ENCODE measurements at places on chromosomes 1 and 21. TPM values are rescaled to one million over a fixed set of nuclear protein-coding genes. Genes with fewer than 3 reads are reported as not detected.

Gene NEGR1
- 2.1 TPM for total RNA-seq

Gene POU2F1
- 28.8 TPM for total RNA-seq

Gene HES2
- 0.62 TPM for total RNA-seq

Gene MRPL55
- 109 TPM for total RNA-seq

Gene DLGAP3
- 3.9 TPM for total RNA-seq

Gene SYT14
- 10.6 TPM for total RNA-seq

Gene PAPPA2
- 2.4 TPM for total RNA-seq

Gene SPRR2E
- total RNA-seq: not detected

Gene PTPRU
- 24.6 TPM for total RNA-seq

Gene MUL1
- 30.8 TPM for total RNA-seq

Gene ALPL
- total RNA-seq: 187 TPM

Gene PRDM16
- total RNA-seq: 1.1 TPM

Gene DCLRE1B
- total RNA-seq: 16.6 TPM

DNA sequence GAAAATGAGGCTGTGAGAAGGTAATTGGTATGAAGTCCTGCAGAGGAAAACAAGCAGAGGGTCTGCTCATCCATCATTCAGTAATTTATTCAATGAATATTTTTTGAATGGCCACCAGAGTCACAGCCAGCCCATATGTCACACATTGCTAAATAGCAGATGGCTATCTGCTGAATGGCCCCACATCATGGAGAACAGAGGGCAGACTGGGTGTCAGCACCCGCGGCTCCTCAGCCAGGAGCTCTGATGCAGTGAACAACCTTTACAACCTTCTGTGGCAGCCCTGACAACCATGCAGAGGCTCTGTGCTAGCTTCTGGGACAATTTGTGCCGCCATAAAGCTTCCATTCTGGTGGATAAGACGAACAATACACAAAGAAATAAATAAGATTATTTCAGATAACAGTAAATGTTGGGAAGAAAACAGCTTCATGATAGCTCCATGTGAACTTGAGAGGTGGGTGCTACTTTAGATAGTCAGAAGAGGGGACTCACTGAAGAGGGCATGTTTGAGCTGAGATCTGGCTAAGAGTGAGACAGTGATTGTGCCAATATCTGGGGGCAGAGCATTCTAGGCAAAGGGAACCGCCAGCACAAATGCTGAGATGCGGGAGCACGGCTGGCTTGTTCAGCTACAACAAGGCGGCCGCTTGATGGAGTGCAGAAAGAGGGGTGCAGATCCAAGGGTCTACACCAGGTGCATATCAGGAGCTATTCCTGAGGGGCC, 2.8 kb upstream of the C1orf210 start:
- DNase-seq: no peak

GRCh38 chr1:7513081-7513480, 258.0 kb upstream of the VAMP3 start:
- DNase-seq: no peak

DNA sequence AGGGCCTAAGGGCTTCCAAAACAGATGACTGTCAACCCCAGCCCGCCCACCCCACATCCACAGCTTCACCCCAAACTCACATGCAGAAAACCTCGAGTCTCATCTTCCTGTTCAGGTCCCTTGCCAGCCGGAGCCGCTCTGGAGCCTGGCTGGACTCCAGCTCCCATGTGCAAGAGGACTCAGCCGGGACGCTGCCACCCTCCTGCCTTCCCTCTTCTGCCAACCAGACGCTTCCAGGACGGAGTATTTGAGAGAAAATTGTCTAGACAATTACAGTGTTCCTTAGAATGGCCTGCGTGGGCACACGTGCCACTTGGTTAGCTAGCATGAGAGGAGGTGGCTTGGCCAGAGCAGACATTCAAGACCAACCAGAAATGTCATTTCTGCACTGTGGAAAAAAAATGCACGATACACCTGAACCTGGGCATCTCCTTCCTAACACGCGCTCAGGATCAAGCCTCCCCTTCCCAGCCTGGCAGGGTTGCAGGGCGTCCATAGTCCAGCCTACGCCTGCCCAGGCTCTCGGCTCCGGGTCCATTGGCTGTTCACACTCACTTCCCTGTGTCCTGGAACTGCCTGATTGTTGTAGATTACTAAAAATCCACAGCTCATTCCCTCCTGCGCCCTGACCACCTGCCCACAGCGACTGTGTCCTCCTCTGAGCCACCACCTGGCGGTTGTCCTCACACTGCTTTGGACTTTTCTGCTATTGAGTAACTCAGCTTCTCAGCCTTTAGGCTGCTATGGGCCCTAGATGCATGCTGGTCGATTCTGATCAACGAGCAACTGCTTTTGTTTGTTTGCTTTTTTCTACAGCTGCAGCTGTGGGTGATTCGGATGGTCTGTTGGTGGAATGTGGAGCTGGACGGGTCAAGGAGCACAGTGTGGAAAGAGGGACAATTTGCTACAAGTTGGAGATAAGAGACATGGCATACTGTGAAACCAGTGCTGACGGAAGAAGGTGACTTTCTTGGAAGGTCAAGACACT, at the start of gene CLDN14:
Gene CLDN14, minus strand, starts transcription at position 708 of the 988 bp plus-strand sequence. CDS start 18,427 bp downstream, outside the sequence.
- DNase-seq: no peak

DNA sequence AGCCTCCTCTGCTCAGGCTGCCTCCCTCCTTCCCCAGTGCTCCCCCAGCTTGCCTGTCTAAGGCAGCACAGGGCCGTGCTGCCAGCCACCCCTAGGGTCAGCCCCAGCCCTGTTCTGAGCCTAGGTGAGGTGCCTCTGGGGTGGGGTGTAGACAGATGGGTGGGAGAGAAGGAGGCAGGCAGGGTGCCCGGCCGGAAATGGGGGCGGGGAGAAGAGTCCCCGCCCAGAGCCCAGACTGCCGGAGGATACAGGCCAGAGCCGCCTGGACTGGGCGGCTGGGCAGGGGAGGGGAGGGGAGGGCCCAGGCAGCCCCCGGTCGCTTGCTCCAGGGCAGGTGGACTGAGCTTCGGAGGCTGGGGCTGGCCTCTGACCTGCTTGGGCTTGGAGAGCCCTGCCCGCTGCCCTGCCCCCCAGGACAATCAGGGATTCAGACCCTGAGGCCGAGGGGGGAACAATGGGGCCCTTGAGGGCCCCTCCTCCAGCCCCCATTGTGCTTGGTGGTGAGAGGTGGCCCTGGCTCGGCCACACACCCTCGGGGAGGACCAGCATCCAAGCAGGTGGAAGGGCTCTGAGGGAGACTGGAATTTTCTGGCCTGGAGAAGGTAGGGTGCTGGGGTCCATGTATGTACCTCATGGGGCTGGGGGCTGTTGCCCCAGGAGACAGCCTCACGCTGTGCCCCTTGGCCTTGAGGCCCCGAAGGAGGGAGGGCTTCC, at the start of gene GJC2:
Gene GJC2, plus strand, starts transcription at position 525 of the 714 bp plus-strand sequence. CDS start 7,829 bp downstream, outside the sequence.
- DNase-seq: peak; percentile 91

DNA sequence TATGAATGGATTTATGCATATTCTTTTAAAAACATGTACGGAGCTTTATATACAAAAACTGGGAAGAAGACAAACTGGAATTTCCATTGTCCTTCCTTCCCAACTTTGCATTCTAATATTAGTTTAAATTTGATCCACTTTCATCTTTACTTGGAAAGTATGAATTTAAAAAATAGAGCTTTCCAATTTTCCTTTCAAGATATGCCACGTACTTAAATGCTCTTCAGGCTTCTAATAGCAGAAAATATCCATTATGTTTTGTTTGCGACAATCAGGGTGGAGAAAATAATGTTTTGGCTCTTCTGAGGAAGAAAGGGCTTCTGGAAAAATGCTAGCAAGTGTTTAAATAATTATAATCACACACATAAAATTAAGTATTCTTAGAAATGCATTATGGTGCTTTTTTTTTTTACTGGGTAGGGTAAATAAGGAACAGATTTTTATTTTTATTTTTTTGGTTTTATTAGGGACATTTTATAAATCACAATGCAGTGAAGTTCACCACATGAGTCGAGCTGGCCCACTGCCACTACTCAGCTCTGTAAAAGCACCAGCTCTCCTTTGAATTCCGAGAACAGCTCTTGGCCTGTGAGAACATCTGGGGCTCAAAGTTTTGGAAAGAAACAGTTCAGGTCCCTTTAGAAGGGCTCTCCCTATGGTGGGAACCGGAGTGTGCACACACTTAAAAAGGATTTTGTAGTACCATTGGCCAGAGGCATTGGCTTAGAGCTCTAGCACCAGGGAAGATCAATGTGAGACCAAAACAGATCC, 287.4 kb upstream of the LYPLAL1 start:
- DNase-seq: no peak

- no peak for DNase-seq
These were observed 128.1 kb downstream of the HHAT start for GRCh38 chr1:210456731-210457255.

GRCh38 chr1:101064697-101065096, 39.1 kb upstream of the DPH5 start:
- DNase-seq: no peak

- DNase-seq: no peak
These were observed 3.8 kb downstream of the TMEM167B start for GRCh38 chr1:109094377-109094803.

- peak; percentile 28 for DNase-seq
These were observed 17.7 kb upstream of the TBX15 start for GRCh38 chr1:119005724-119006405.

GRCh38 chr1:165137551-165138316, 218.8 kb downstream of the LMX1A start:
- DNase-seq: no peak

- no peak for DNase-seq
These were observed 381.4 kb upstream of the PROX1 start for GRCh38 chr1:213606252-213606820.

- DNase-seq: no peak
These were observed 9.1 kb upstream of the PADI2 start for GRCh38 chr1:17128361-17128760.

- peak; percentile 52 for DNase-seq
These were observed 4.0 kb downstream of the SOX13 start for GRCh38 chr1:204076891-204077290.

DNA sequence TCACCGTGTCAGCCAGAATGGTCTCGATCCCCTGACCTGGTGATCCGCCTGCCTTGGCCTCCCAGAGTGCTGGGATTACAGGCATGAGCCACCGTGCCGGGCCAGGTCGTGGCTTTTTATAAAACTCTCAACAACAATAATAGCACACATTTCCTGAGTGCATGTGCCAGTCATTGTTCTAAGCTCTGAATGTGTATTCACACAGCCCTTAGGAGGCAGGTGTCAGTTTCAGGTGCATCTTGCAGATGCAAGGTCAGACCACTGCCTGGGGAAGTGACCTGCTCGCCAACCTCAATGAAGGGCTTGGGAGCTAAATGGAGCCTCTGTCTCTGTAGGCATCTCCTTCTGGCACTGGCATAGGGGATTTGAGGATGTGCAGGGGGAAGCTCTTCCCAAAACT, 1.6 kb upstream of the LEFTY2 start:
- DNase-seq: peak; percentile 28

DNA sequence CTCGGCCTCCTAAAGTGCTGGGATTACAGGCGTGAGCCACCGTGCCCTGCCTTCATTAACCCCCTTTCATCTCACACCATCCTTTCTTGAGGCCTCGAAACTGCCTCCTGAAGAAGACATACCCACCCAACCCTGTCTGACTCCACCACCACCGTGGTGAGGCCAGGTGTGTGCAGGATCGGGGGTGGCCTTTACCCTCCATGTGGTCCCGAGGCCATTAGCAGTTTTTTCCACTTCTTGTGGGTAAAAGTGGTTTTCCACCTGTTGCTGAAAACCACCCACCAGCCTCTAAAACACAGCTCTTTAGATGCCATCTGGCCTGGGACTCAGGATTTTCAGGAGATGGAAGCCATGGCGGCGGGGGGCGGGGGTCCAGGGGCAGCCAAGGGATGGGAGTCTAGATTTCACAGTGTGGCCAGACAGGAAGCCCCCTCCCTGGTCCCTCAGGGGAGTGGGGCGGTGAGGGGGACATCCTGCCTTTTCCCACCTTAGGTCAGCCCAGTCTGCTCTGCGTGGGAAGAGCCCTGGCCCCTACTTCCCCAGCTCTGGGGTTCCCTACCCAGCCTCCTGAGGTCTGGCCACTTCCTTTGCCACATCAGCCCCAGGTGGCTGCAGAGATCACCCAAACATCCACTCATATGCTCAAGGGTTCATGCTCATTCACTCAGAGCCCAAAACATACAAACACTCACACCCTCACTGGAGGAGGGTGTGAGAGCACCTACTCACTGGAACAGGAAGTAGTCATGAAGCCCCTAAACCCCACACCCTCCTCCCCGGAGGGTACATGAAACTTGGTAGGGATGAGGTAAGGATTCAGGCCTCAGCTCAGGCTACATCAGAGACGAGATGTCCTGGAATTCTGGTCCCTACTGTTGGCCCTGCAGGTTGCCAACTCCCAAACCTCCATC, 2.3 kb downstream of the FGR start:
- no peak for DNase-seq

DNA sequence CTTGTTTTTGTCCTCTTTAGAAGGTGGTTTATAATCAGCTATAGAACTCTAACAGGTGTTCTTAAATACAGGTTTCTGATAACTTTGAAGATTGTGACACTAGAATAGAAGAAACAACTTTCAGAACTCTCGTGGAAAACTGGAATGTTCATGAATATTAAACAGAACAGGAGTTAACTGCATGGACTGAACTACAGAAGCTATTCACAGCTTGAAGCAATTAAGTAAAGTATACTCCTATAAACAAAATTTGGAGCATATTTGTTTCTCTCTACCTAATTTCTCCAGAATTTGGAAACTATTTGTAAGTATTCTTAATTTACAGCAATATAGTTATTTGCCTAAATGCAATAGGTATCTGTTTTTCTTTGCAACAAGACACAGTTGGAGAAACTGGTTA, 824.8 kb downstream of the ADGRL2 start:
- DNase-seq: no peak

DNA sequence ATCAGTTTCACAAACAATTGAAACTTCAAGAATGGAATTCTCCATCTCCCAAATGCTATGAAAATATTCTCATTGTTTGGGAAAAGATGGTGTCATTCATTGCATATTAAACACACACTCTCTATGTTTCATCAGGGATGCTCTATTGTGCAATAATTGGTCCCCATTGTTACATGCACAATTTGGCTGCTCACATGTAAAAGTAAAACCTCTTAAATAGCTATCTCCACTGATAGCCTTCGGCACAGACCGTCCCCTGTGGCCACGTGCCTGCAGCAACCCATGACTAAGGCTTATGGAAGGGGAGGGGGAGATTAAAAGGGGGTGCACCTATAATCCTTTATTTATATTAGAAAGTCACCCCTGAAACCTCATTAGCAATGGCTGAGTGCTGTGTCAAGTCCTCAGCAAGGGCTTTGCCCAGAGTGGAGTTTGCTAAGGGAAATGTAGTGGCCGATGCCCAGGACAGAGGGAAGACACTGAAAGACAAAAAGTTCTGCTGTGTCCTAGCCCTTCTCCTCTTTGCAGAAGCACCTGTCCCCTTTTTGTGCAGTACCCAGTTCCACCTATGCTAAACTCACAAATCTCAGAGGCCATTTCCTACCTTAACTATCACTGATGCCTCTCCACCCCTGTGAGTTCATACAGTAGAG, 309.6 kb upstream of the ESRRG start:
- DNase-seq: no peak

GRCh38 chr21:45074048-45074817, at the start of gene ADARB1:
ADARB1 (plus strand) TSS chr21:45074580; CDS start chr21:45171657, 97,077 bp downstream.
- DNase-seq: peak; percentile 98

Data from H7 (cell line).